ENCODE measurements at places on chromosomes 11 and 22.
A peak's percentile ranks its signal among the peaks of the same experiment; 100 is the strongest.

- DNase-seq = no peak
Measured at GRCh38 chr11:63535734-63536133, 874 bp upstream of the PLAAT4 start.

DNA sequence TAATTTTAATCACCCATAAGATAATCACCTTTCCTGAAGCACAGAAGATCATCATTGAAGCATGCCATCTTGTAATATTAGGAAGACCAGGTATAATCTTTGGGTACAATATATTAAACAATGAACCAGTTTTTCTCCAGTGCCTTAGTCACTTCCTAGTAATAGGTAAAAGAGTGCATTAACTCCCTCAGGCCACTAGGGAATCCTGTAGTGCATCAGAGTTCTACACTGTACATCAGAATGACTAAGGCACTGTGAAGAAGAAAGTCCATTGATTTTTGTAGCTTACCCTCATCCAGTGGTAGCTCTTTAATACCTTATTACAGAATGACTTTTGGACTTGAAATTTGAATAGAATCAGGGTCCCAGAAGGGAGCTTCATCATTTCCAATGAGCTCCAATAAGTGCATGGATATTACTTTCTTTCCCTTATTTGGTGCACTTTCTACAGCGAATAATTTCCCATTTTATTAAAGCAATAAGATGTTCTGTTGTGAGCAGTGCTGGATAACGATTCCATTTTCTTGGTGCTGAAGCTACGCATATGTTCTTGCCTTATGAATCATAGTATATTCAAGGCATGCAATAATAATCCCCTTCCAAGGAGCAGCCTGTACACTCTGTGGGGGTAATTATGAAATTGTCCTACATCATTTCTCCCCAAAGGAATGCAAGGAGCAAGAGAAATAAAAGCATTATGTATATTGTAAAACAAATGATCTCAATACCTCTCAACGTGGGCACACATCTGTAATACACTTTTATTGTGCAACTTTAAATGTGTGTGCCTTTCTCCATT is 4.7 kb downstream of the C11orf87 start:
- DNase-seq = no peak

GRCh38 chr11:63547061-63547460 is 10.5 kb downstream of the PLAAT4 start:
- DNase-seq = no peak

- no peak for DNase-seq
Measured at GRCh38 chr22:47139790-47140119, 377.3 kb downstream of the TBC1D22A start.

DNA sequence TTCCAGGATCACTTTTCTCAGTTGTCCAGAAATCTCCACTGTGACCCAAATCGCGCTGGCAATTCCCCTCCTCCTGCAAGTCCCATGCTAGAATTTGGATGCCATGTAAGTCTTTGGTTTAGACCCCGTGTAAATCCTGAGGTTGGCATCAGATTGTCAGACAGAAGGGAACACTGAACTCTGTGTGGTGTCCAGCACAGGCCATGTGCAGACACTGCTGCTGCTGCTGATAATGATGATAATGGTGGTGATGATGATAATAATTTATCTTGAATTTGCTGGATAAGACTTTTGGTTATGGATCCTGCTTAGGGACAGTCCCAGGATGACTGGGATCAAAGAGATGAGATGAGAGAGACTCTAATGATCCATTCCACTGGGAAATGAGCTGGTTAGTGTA is 45.0 kb downstream of the RPUSD4 start:
- DNase-seq = no peak

DNA sequence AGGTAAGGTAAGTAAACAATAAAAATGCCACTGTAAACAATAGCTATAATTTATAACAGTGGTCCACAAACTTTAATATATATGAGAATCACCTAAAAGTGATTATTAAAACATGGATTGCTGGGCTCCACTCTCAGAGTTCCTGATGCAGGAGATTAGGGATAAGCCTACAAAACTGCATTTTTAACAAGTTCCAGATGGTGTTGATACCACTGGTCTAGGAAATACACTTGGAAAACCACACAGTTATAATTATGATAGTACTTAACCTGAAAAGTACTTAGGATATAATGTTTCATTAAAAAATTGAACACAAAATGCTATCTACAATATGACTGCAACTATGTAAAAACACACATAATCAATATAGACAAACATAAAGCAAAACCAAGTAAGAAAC is 20.4 kb downstream of the FCHSD2 start:
- no peak for DNase-seq

DNA sequence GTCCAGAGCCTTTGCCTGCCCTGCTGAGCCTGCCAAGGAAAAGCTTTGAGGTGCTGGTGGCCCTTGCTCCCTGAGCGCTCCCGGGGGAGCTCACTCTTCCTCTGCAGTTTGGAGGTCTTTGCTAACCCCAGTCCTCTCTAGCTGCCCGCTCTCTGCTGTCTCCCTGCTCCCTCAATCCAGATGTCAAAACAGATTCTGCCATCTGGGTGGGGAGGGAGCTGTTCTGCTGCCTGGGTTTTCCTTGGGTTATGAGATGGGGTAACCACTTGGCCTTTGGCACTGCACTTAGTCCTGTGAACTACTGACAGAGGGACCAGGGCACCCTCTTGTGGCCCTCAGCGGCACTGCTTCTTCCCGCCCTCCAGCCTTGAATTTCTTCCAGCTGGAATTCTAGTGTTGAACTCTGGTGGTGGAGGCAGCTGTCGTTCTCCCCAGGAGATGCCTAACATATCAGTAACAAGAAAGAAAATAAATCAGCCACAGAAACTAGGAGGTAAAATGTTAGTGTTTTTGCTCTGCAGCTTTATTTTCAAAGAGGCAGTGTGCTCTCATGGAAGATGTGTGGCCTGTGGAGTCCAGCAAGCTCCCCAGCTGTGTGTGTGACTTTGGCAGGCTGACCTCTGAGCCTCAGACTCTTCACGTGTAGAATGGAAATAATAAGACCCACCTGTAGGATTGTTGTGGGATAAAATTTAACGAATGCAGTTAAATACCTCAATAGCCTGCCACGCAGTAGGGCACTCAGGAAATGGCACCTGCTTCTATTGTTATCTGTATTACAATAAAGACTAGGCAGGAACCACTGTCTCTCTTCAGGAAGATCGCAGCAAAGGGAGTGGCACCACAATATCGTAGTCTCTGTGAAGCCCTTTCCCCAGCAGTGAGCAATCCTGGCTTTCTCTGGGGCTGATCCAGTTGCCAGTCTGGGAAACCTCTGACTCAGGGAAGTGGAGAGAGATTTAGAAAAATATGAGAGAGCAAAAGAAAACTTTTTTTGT is 23.4 kb downstream of the ARFGAP2 start:
- peak; percentile 83 for DNase-seq

DNA sequence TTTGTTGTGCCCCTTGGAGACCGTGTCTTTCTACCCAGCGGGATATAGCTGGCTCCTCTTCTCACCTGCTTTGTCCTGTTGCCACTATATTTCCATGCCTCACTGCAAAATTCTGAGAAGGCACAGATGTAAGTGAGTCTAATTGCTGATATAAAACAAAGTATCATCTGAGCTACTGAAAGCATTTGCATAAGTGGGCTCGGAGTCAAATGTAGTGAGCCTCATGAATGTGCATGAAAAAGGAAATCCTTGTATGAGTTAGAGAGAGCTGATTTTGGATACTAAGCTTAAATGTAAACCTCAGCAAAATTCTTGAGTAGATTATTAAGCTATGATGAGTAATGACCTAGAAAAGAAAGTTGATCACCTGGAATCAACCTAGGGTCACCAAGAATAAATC is 13.9 kb downstream of the OVCH2 start:
- no peak for DNase-seq
